ENCODE measurements at places on chromosomes 12 and 14.

GRCh38 chr14:59123975-59124374 lies 64.5 kb upstream of the DAAM1 start:
- no peak for DNase-seq

DNA sequence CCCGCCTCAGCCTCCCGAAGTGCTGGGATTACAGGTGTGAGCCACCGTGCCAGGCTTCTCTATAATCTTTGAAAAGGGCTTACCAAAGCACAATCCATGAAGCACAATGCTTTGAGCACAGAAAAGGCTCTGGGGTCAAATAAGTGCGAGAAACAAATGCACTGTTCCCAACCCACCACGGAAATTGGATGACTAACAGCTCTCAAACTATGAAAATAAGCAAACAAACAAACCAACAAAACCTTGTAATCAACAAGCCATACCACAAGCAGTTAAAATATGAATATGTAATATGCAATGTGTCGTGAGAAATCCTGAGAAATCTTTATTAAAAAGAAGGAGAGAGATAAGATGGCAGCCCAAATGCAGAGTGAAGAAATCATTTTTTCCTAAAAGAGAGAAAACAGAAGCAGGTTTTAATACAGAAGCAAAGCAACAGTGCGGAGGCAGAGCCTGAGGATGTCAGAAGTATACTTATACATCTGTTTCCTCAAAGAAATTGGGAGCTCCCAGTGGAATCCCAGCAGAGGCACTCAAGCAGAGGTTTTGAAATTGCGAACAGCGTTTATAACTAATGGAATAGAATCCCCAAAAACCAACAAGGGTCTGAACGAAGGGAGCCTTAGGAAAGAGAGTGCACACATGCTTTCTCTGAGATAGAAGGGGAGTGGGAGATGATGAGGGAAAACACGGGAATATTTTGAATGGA lies 17.1 kb downstream of the SMCO2 start:
- no peak for DNase-seq

DNA sequence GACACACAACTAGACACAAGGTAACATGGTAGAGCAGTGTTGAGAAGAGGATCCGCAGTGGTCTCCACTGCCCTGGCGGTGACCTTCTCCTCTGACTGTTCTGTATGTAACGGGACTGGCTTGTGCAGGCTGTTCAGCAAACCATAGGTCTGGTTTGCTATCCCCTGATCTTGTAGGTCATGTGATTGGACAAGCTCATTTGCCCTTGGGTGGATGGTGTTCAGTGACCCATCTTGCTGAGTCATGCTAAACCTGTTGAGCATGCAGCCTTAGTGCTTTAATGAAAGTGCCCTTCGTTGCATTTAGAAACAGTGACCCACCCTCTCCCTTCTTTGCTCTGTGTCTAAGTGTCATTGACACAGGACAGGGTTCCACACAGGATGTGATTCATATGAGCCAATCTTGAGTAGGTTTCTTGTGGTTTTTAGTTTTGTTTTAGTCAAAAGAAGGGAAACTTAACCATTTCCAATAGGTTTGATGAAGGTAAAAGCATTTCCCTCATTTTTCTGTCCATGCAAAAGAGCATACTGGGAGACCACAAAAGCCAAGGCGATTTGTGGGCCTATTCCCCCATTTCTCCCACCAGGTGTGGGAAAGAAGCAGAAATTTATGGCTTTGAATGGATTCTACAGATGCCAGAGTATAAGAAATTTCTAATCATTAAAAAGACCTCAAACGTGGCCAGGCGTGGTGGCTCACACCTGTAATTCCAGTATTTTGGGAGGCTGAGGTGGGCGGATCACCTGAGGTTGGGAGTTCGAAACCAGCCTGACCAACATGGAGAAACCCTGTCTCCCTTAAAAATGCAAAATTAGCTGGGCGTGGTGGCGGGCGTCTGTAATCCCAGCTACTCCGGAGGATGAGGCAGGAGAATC lies 32.6 kb upstream of the HIF1A start:
- DNase-seq: no peak

DNA sequence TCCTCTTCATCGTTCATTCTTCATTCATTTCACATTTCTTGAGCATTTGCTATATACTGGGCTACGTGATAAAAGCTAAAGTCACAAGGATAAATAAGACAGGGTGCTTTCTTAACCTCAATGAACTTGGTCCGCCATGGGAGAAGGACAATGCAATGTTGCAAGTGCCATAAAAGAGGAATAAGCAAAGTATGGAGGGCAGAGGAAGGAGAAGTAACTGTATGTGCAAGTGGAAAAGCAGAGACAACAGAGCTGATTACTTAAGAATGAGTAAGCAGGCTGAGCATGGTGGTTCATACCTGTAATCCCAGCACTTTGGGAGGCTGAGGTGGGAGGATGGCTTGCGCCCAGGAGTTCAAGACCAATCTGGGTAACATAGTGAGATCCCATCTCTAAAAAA lies 14.4 kb downstream of the AREL1 start:
- DNase-seq: no peak

DNA sequence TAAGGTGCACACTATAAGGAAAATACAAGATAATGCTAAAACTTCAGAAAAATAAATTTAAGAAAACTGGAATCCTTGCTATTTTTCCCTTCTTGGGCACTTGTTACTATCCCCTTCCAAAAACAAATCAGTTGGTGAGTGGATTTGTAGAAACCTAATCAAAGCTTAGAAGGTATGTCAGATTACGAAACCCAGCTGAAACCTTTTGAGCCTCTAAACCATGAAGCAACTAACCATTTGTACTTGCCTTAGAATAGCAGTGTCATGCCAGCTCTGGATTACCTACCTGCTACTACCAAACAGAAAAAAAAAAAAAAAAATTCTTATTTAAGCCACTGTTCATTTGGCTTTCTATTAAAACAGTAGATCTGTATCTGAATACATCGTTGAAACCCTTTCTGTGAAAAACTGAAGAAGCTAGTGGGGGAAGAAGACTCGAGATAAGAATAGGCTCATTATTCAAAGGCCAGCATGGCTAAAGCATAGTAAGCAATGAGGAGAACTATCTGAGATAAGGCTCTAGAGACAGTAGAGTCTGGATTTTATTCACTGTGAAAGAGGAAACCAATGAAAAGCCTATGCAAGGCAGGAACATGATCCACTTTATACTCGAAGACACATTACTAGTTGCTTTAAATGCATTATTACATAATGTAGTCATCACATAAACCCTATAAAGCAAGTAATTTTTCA lies 30.2 kb downstream of the OSBPL8 start:
- no peak for DNase-seq

DNA sequence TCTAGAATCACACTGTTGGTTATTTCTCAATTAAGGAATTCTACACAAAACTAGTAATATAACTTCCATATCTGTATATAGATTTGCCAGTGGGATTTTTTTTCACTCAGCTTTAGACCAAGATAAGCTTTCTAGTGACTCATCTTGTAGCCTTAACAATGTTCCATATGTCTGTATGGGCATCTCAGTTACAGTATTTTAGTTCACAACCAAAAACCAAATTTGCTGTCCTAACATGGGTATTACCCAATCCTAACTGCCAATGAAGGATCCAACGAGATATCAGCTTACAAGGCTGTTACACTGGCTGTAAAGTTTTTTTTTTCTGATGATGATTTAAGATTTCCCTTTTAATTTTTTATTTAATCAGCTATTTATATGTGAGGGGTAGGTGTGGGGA lies 31.5 kb upstream of the KRR1 start:
- no peak for DNase-seq

GRCh38 chr14:61416591-61416990 lies 95.2 kb downstream of the PRKCH start:
- DNase-seq: no peak

DNA sequence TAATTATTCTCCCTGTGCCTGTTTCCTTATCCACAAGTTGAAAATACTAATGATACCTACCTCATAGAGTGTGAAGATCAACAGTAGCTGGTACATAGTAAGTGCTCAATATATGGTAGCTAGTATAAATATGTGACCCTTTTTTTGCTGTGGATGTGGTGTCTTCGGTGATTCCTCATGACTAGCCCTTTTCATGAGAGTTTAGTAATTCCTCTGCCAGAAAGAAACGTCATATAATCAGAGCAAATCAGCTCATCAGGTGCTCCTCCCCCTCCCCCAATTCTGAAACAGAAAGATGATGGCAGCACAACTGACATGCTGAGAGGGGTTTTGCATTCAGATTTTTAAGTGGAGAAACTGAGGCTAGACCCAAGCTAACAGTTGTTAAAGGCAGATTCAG lies 210.8 kb downstream of the SLC41A2 start:
- DNase-seq: no peak

- DNase-seq: no peak
Observed at GRCh38 chr12:39327965-39328364, 115.0 kb downstream of the KIF21A start.

DNA sequence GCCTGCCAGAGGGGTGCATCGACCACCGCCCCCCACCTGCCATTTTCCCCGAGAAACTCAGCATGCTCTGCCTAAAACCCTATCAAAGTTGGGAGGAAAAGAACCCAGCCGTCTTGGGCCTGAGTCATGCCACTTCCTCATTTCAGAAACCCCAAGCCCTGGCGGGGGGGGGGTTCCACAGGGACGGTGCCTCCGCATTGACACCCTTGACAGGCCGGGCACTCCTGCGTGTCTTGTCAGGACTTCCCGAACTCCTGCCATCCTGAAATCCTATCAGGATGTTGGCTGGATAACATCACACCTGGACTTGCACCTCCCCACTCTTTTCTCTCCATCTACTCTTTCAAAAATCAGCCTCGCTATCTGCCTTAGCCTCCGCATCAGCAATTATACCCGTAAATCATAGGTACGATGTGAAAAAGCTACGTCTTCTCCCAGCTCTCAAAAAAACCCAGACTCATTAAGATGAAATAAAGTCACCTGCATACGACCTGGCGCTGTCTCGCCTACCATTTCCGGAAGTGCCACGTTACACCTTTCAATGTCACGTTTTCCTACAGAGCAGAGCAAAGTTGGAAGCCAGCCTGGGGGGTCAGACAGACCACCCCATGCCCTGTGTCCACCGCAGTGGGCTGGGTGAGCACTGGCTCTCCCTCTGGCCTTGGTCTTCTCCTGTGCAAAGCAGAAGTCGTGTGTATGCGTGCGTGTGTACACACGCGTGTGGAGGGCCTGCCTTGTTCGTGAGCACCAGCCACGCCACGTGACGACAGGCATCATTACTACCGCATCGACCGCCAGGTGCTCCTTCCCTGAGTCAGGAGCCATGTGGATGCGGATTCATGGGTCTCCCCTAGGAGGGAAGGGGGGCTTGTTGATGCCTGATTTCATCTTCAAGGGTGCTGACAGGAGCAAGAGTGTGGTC lies 96.7 kb downstream of the RFLNA start:
- DNase-seq: peak; percentile 77

DNA sequence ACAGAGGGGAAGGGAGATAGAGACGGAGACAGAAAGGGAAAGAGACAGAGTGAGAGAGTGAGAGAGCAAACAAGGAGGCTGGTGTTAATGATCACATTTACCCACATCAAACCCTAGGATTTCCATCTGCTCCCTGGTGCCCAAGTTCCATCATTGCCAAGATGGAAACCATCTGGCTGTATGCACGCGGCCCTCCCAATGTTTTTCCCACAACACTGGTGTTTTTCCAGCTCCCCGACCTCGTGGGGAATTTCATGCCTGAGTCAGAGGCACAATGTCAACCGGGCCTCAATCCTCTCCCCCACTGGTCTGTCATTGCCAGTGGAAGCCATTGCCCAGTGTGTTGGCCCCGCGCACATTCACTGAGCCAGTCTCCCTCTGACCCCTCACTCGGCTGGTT lies 19.9 kb upstream of the BDKRB2 start:
- DNase-seq: no peak

- DNase-seq: no peak
Observed at GRCh38 chr12:54975875-54976274, 8.7 kb downstream of the TESPA1 start.

DNA sequence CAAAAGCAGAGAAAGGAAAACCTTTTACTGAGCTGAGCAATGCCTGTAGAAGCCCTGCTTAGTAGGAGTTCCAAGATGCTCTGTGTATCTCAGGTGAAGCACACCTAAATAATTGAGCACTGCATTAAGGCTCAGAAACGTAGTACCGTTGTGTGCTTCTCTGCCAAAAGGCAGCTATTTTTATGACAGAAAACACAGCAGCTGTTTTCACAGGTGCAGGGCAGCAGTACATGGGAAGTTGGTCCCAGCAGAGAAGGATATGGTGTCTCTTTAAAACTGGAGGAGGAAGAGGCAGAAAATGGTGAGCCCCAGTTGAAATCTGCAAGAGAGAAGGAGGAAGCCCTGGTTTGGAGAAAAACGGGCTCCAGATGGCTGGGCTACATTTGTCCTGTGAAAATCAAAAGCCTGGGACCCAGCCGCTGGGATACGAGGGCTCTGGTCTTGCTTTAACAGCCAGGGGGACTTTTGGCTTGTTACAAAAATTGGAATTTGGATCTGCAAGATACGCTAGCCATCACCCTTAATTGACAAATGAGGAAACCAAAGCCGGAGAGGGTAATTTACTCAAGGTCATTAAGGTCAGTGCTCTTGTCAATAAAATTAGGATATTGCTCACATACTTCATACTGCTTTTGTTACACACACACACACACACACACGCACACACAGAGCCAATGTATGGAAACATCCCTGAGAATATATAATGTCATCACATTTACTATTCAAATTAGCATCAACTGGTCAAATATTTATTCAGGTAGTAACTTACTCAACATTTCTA lies 27.3 kb downstream of the SPRING1 start:
- DNase-seq: no peak

- no peak for DNase-seq
Observed at GRCh38 chr12:31231611-31232360, 94.2 kb downstream of the SINHCAF start.

- DNase-seq: no peak
Observed at GRCh38 chr12:59401862-59402261, 194.0 kb upstream of the SLC16A7 start.

DNA sequence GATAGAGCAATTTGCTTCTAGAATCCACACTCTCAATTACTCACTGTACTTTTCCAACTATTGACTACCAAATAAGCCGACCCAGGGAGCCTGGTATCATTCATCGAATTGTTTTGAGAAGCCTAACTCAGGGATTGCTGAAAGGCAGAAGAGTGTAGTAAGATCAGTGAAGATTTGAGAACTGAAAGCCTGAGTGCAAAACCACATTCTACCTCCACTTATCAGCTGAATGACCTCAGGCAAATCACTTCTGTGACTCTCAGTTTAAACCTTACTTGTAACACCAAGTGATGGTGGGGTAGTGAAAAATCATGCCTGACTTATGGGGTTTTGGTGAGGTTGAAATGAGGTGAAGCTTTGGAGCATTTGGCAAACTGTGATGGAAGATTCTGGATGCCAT lies 126.1 kb upstream of the MAX start:
- peak; percentile 36 for DNase-seq

Data from GM12891 (cell line).